Activated CD8-positive, alpha-beta memory T cell treated with anti-CD3 and anti-CD28 coated beads for 1 hour (primary cell): ENCODE measurements at places on chromosomes 2 and 18.

- DNase-seq, result no peak
Measured at GRCh38 chr2:64551851-64552250, 27.7 kb downstream of the AFTPH start.

DNA sequence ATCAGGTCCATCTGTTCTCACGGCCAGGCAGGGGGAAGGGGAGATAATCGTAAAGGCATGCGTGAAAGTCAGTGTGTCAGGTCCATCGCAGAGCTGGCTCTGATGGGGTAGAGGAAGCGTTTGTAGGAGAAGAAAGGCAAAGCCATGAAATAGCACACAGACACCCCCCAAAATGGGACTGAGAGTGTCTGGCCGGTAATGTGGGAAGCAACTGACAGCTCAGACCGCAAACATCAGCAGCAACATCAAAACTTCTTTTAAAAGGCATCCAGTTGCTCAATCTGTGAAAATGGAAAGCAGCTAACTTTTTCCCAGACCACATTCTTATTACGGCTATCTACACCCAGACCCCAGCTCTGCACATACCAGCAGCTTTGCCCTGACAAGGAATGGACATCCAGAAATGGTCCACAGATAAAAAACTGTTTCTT is 232.6 kb downstream of the EN1 start:
- DNase-seq, result no peak

- DNase-seq, result no peak
Measured at GRCh38 chr2:149132901-149133300, 94.4 kb downstream of the LYPD6B start.

DNA sequence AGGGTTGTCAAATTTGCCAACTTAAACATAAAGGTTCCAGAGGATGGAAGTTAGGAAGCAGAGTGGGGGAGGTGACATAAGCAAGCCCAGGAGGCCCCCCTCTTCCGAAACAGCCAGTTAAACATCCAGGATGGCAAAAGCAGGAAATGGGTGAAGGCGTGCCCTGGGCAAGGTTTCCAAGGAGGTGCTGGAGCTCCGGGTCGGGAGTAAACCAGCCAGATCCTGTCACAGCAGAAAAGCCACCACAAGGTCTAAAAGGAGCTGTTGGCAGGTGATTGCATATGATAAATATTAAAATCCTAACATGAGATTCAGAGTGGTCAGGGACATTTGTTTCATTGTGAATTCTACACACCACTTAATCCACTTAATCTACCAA is 572.2 kb upstream of the SALL3 start:
- no peak for DNase-seq

GRCh38 chr2:229342376-229342775 is 71.3 kb upstream of the PID1 start:
- DNase-seq, result no peak

DNA sequence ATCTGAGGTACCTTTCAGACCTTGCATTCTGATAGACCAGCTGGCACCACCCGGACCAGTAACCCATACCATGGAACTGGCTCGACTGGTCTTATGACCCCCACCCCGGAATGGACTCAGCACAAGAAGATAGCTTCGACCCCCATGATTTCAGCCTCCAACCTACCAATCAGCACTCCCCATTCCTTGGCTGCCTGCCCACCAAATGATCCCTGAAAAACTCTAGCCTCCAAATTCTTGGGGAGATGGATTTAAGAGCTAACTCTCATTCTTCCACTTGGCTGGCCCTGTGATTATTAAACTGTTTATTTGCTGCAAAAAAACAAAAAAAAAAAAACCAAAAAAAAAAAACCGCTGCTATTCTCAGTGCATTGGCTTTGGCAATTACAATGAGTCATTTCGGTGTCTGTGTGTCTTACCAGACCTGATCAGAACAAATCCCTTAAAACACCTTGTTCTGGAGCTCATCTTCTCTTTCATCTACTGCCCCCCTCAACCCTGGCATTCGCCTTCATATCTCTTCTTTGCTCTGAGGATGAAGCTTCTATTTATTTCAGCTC is 60.1 kb upstream of the KIF5C start:
- no peak for DNase-seq

GRCh38 chr2:18848646-18849045 is 259.3 kb upstream of the NT5C1B start:
- DNase-seq, result no peak

- DNase-seq, result no peak
Measured at GRCh38 chr2:230205034-230205433, 14.8 kb downstream of the SP110 start.

DNA sequence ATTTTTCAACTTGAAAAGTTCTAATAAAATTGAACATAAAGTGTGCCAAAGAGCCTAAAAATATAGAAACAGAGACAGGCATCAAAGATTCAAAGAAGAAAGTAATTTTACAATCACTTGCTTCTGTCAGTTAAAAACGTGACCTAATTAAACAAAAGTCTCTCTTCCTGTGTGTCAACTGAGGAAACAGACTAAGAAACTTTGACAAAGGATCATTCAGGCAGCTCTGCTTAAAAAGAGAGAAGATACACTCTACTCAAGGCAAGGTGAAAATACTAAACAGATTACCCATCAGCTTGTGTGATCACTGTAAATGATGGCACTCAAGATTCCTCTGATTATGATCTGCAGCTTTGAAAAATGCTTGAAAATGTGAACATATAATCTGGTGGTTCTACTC is 47.8 kb downstream of the DYM start:
- no peak for DNase-seq

DNA sequence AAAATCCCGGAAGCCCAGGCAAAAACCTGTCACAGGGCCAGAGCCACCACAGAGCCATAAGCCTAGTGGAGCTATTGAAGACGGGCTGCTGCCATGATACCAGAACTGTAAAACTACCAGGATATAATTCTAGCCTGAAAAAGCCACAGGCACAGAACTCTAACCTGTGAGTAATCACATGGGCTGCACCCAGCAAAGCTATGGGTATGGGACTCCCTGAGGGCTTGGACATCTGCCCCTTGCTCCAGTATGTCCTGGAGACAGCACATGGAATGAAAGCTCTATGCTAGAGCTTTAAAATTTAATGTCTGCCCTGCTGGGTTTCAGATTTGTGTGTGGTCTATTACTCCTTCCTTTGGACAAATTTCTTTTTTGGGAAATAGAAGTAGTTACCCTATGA is 2183.6 kb upstream of the CELF4 start:
- no peak for DNase-seq

GRCh38 chr18:8107426-8107825 is 501.8 kb upstream of the RAB12 start:
- no peak for DNase-seq
